ENCODE measurements at places on chromosomes 16 and 17.

DNA sequence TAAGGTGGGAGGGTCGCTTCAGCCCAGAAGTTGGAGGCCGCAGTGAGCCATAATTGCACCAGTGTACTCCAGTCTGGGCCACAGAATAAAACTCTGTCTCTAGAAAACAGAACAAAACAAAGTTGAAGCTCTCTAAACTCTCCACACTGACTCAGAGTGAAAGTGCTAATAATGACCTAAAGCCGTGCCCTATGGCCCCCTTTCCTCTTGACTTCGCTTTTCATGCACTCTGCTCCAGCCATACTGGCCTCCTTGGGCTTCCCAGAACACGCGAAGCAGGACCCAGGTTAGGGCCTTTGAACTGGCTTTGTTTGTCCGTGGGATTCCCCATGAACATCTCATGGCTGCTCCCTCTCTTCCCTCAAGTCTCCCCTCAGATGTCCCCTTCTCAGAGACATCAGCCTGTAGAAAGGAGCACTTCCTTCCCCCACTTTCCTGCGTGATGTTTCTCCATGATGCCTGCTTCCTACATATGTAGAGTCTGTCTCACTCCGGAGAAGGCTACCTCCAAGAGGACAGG is 18.6 kb upstream of the SPN start:
- DNase-seq, result no peak

GRCh38 chr17:34118564-34118963 is 136.5 kb upstream of the CCL2 start:
- no peak for DNase-seq

GRCh38 chr16:2042171-2042985 is 5.3 kb downstream of the NTHL1 start:
- DNase-seq, result no peak

DNA sequence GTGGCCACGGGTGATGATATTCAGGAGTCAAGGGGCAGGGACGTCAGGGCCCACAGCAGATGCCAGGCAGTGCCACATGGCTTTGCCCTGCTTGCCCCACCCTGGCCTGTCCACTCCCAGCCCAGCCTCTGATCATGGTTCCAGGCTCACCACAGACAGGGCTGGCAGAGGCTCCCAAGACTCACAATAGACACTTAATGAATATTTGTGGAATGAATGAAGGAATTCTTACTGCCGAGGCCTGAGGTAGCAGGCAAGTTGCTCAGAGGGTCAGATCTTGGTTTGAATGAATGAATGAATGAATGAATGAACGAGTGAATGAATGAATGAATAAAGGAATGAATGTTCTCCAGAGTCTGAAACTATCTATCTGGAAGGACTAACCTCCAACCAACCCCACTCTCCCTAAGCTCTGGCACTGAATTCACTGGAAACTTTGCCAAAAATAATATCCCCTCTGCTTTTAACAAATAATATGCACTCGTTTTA is 60.9 kb downstream of the RAI1 start:
- peak; percentile 50 for DNase-seq

DNA sequence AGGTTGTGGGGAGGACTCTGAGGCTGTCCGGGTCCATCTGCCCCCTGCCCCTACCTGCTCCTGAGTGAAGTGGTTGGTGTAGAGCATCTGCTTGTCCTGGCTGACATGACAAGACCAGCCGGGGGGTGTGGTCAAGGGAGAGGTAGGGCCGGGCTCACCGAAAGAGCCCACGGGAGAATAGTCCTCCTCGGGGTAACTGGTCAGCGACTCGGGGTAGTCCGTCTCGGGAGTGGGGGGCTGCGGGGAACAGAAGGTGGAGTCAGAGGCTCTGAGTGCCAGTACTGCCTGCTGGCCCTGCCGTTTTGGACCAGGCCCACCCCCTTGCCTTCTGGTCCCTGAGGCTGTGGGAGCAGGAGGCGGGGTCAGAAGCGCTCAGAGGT is 27.8 kb downstream of the ARHGAP27 start:
- no peak for DNase-seq

DNA sequence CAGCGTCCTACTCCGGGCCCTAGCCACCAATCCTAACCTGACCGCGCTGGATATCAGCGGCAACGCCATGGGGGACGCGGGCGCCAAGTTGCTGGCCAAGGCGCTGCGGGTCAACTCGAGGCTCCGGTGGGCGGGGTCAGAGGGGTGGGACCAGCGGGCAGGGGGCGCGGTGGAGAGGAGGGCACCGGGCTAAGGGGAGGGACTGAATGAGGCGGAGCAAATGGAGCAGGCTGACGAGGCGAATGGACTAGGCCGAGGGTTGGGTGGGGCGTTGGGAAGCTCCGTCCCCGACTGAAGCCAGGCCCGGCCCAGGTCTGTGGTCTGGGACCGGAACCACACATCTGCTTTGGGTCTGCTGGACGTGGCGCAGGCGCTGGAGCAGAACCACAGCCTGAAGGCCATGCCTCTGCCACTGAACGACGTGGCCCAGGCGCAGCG is 4.6 kb downstream of the CARMIL2 start:
- no peak for DNase-seq

GRCh38 chr17:65219124-65219523 is 82.0 kb downstream of the RGS9 start:
- no peak for DNase-seq

DNA sequence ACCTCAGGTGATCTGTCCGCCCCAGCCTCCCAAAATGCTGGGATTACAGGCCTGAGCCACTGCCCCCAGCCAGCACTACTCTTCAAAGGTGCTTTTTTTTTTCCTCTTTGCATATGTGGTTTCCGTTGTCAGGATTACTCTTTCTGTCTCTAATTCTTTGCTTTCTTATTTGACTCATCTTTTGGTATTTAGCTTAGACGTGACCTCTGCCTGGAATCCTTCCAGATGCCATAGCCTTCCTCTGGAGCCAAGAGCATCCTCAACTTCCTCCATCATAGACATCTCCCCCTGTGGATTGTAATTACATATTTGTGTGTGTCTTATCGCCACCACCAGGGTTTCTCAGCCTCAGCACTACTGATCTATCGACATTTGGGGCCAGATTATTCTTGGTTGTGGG is 84.4 kb upstream of the XYLT1 start:
- peak; percentile 95 for DNase-seq

- no peak for DNase-seq
Observed at GRCh38 chr16:12868169-12868568, 33.2 kb upstream of the SHISA9 start.

- DNase-seq, result no peak
Observed at GRCh38 chr17:27651411-27652345, 20.7 kb downstream of the LGALS9 start.

GRCh38 chr16:80837533-80838147 is 33.2 kb upstream of the CDYL2 start:
- DNase-seq, result no peak

DNA sequence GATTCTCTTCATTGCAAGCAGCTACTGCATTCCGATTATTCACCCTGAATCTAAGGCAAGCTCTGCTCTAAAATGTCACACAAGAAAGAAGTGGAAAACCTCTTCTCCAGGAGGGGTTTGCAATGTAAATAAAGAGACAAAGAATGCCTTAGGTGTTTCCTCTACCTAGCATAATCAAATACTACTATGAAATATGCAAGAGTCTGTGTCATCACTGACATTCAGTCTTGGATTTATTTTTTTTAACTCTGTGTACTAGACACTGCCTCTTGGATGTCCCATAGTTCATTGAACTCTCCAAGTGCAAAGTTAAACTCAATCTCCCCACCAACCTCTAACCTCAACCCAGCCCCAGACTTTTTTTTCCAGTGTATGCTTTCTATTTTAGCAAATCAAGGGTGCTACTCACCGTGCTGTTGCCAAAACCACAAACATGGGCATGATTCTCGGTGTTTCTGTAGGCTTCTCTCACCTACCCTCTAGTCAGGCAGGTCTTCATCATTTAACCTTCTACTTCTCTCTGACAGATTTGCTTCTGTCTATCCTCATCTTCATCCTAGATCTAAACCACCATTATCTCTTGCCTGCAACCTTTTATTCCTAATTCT is 329.1 kb downstream of the CDH13 start:
- DNase-seq, result peak; percentile 35

DNA sequence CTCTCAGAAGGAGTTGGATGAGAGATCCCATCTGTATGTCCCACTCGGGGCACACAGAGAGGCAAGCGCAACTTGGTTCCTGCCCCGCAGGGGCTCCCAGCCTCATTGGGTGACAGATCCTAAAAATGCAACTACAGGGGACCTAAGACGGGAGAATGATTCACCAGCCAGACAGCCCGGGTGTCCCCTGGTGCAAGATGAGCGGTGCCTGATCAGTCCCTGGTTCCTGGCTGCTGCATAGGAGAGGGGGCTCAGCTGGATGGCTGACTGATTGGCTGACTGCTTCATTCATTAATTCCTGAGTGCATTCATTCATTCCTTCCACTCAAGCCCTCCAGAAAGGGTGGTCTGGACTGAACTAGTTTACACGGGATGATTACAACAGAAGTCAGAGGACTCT is 22.0 kb downstream of the WNT3 start:
- DNase-seq, result no peak

GRCh38 chr16:83807710-83808572 is at the start of gene HSBP1:
TSS of gene HSBP1 (plus strand) at chr16:83807978. CDS start at chr16:83808077, 99 bp downstream.
- DNase-seq, result peak; percentile 87

DNA sequence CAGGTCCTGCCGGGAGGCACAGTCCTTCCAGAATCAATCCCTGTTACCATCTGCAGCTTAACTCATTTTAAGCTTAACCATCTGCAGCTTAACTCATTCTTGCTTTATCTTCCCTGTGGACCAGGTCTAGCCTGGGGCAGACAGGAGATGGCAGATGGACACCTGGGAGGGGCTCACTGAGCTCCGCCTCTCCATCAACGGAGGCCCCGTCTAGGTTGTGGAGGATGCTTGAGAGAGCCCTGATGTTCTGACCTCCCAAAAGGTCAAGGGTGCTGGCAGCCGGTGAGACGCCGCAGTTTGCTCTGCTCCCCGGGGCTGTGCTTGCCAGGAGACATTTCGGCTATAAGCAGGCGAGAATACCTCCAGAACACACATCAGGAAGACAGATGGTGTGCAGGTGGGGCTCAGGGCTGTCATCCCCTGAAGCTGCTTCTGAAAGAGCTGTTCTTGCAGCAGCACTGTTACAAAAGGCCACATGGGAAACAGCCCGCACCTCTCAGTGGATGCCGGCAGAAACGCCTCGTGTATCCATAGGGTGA is 41.3 kb downstream of the BAIAP2 start:
- DNase-seq, result no peak

GRCh38 chr16:87062569-87063442 is 254.4 kb downstream of the C16orf95 start:
- DNase-seq, result peak; percentile 78

DNA sequence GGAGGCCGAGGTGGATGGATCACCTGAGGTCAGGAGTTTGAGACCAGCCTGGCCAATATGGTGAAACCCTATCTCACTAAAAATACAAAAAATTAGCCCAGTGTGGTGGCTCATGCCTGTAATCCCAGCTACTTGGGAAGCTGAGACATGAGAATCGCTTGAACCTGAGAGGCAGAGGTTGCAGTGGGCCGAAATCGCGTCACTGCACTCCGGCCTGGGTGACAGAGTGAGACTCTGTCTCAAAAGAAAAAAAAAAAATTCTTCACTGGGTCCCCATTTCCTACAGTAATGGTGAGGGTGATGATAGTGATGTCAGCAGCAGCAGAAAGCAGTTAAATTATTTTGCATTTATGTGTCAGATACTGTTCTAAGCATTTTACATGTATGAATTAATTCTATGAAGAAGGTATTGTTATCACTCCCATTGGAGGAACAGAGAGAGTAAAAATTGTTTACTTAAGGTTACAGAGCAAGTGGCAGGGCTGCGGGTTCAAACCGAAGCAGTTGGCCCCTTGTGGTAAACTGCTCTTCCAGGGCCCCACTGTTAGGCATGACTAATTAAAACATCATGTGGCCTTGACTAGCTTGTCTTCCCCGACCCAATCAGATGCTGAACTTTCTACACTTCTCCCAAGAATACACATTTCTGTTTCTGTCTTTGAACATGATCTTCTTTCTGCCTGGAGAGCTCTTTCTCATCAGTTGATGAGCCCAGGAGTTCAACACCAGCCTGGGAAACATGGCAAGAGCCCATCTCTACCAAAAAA is 45.8 kb downstream of the STAT3 start:
- DNase-seq, result peak; percentile 76

DNA sequence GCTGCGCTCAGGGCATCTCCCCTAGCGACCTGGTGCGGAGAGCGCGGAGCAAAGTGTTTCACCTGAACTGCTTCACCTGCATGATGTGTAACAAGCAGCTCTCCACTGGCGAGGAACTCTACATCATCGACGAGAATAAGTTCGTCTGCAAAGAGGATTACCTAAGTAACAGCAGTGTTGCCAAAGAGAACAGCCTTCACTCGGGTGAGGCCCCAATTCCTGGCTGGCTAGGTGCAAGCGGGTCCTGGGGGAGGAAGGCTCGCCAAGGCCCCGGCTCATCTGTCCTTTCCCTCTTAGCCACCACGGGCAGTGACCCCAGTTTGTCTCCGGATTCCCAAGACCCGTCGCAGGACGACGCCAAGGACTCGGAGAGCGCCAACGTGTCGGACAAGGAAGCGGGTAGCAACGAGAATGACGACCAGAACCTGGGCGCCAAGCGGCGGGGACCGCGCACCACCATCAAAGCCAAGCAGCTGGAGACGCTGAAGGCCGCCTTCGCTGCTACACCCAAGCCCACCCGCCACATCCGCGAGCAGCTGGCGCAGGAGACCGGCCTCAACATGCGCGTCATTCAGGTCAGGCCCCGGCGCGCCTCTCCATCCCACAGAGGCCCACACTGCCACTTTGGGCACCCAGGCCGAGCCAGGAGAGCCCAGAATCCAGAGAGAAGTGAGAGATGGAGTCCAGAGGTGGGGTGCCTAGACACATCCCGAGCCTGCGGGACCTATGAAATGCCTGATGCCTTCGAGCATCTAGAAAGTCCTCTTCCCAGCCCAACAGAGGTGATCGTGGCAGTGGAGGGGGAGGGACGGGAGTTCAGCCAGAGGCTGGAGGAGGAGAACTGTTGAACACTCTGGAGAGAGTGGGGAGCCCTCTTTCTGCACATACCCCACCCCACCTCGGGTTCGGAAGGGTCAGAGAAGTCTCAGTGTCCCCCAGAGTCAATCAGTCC is 3.3 kb downstream of the LHX1 start:
- no peak for DNase-seq

Data from fibroblast of lung (primary cell).